ENCODE measurements at places on chromosomes 16 and 17.
A peak's percentile ranks its signal among the peaks of the same experiment; 100 is the strongest.

DNA sequence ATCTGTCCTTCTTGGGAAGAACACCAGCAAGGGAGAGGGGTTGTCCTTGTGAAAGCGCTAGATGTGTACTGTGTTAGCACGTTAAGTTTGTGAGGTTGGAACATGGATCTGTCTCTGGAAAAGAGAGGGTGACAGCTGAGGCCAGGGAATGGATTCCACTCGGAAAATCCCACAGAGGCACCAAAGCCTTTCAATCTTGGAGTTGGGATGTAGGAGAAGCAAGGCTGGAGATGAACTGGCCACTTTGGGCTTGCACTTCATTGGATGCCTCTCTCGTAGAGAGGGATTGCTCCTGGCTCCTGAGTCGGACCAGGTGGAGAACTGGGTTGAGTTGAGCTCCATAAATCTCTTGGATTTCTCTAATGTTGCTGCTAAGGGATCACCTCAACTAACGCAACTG lies 67.2 kb downstream of the CCDC182 start:
- DNase-seq = no peak

DNA sequence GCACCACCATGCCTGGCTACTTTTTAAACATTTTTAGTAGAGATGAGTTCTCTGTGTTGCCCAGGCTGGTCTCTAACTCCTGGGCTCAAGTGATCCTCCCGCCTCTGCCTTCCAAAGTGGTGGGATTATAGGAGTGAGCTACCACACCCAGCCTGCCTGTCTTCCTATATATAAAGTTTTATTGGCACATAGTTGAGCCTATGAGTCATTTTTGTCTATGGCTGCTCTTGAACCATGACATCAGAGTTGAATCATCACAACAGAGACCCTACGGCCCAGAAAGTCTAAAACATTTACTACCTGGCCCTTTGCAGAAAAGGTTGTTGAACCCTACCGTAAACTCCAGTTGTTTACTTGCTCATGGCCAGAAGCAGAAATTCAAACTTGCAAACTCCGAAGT lies 7.9 kb downstream of the SEPTIN12 start:
- DNase-seq = no peak

GRCh38 chr17:1861391-1862010 lies 31.7 kb downstream of the RPA1 start:
- DNase-seq = no peak

DNA sequence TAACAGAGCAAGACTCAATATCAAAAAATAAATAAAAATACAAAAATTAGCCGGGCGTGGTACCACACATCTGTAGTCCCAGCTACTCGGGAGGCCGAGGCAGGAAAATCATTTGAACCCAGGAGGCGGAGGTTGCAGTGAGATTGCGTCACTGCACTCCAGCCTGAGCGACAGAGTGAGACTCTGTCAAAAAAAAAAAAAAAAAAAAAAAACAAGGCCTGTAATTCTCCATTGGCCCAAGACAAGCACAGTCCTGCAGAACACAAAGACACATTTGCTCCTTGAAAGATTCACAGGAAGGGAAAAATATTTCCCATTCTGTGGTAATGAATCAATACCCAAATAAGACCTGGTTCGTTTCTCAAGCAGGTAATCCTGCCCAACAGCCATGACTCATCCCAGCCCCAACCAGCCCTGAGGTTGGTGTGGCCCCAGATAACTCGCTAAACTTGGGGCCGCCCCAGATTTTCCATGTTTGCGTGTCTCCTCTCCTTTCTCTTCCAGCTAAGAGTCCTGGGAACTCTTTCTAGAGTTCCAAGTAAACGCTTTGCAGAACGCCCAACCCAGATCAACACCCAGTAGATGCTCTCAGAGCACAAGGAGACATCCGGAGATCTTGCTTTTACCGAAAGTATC lies 40.3 kb upstream of the SNN start:
- no peak for DNase-seq

DNA sequence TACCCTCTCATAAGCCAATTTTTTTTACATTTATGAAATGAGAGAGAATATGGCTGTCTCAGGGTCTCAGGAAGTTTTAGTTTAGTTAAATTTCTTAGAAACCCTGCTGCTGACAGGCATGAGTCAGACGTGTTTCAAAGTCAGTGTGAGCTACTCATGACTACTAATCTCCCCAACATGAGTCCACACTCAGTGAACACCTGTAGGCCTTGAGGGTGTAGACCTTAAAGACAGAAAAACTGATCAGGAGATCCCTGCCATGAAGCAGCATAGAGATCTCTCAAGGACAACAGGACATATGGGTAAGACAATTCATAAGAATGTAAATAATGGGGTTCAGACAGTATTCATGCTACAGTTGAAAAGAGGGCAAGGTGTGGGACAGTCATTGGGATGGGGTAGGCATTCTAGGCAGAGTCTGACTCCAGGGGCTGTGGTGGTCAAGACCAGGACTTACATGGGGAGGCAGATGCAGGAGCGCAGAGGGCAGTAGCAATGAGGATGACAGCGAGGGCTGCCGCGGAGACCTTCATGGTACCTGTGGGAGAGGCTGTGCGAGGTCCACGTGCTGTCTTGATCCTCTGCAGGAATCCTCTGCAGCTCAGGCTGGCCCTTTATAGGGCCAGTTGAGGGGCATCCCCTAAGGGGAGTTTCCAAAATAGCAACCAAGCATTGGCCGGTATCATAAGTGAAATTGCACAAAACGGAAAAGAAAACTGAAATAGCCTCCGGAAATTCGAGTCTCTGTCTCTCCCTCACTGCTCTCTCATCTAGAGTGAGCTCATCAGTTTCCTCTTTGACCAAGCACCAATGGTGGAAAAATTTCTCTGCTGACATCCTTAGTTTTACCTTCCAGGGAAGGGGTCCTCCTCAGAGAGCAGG lies at the start of gene CCL5:
Gene CCL5, minus strand, starts transcription at position 588 of the 882 bp plus-strand sequence.
- peak; percentile 60 for DNase-seq

DNA sequence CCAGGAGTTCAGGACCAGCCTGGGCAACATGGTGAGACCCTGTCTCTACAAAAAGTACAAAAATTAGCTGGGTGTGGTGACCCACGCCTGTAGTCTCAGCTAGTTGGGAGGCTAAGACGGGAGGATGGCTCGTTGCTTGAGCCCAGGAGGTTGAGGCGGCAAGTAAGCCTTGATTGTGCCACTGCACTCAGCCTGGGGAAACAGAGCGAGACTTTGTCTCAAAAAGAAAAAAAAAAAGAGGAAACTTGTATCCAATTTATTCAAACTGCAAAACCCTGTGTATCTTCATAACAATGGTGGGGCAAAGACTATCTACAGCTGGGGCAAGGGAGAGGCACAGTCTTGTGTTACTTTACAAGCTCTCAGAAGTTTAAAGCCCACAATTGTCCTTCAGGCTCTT lies 21.5 kb downstream of the GRB7 start:
- DNase-seq = no peak

All from activated naive CD8-positive, alpha-beta T cell treated with anti-CD3 and anti-CD28 coated beads, Interleukin-2, amount 50 U/mL, for 24 hours (primary cell).